Left lung (tissue), 14 donors: ENCODE measurements at places on chromosomes 11 and 22. TPM values are rescaled to one million over a fixed set of nuclear protein-coding genes. Genes with fewer than 3 reads are reported as not detected.

CARD16 gene
- 56.3 TPM for total RNA-seq

IL17REL gene
- not detected for total RNA-seq

PRR5L gene
- total RNA-seq: 22.2 TPM

KLHL35 gene
- total RNA-seq: 2.1 TPM

DEFB131B gene
- not detected for total RNA-seq

DNA sequence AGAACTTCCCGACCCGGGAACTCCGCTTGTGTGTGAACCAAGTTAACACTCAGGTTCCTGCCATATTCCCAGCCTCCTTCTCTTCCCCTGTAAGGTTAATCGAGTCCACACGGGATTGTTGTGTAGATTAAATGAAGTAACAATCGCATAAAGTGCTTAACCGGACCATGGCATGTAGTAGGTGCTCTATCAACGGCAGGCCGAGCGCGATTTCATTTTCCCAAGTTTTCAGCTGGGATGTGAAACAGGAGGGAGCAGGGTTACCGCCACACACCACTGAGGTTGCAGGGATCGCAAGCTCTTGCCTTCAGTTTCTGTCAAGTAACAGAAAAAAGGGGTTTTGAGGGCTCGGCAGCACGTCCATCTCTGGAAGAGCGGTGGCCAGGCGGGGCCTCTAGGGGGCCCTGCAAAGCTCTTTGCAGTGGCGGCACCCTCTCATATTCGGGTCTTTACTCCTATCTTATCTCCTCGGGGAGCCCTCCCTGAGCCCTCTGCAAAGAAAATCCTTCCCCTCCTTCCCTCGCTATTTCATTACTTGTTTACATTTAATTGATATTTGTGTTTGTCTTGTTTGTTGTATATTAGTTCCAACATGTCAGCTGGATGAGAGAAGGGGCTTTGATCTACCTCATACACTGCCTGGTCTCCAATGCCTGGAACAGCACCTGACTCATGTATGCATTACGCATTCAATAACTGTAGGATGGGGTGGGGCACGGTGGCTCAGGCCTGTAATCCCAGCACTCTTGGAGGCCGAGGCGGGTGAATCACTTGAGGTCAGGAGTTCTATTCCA, 816 bp upstream of the PLEKHA7 start:
- no peak overlapping the region for H3K27ac ChIP-seq
- DNase-seq: peak; percentile 11
- no peaks in the 10 kb centered on the region for H3K36me3 ChIP-seq

GRCh38 chr22:20463324-20464095, 25.9 kb upstream of the SCARF2 start:
- H3K27ac ChIP-seq: no peak overlapping the region
- no peak for DNase-seq
- H3K4me3 ChIP-seq: no peak overlapping the region
- peaks cover 22% of the 10 kb centered on the region for H3K4me1 ChIP-seq
- no peaks in the 10 kb centered on the region for H3K36me3 ChIP-seq

DNA sequence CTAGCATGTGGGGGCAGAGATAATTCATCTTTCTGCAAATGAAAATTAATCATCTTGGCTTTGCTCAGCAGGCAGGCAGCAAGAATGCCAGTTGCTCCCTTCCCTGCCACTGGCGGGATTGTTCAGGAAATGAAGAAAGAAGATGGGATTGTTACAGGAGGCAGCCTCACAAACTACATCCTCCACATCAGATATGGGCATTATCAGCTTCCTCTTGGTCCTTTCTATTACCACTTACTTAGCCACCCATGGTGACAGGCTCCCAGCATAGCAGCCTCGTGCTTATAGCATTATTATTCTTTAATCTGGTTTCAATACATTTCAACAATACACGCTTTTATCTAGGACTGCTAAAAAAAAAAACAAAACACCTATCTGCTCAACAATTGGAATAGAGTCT, 461.6 kb upstream of the ISX start:
- H3K4me1 ChIP-seq: no peaks in the 10 kb centered on the region
- peaks cover 1% of the 10 kb centered on the region for H3K27me3 ChIP-seq
- no peak overlapping the region for H3K27ac ChIP-seq
- no peak overlapping the region for H3K4me3 ChIP-seq

GRCh38 chr11:78379039-78379670, 38.5 kb downstream of the GAB2 start:
- H3K36me3 ChIP-seq: no peaks in the 10 kb centered on the region
- H3K4me1 ChIP-seq: peaks cover 35% of the 10 kb centered on the region
- no peak for DNase-seq
- H3K27me3 ChIP-seq: no peaks in the 10 kb centered on the region
- no peak overlapping the region for H3K4me3 ChIP-seq
- no peak overlapping the region for H3K27ac ChIP-seq

DNA sequence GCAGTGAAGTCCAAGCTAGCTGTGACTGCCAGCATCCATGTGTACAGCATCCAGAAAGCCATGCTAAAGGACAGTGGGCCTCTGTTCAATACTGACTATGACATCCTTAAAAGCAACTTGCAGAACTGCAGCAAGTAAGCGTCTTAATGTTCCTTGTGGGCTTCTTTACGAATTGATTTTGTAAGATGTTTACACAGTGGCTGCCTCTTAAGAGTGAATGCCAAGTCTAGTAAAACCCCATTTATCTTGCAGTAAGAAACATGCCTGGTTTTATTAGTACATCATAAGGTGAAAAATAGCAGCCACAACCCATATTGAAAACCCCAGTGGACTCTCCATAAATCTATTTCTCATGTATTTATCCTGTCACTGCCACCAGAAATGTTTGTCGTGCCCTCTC, 20.5 kb downstream of the POLD3 start:
- peaks cover 8% of the 10 kb centered on the region for H3K4me1 ChIP-seq
- DNase-seq: no peak
- no peaks in the 10 kb centered on the region for H3K27me3 ChIP-seq
- H3K36me3 ChIP-seq: peaks cover 49% of the 10 kb centered on the region

- H3K27ac ChIP-seq: no peak overlapping the region
- peaks cover 56% of the 10 kb centered on the region for H3K4me1 ChIP-seq
- DNase-seq: no peak
- no peaks in the 10 kb centered on the region for H3K27me3 ChIP-seq
Measured at GRCh38 chr11:130078080-130078479, 8.4 kb downstream of the APLP2 start.

DNA sequence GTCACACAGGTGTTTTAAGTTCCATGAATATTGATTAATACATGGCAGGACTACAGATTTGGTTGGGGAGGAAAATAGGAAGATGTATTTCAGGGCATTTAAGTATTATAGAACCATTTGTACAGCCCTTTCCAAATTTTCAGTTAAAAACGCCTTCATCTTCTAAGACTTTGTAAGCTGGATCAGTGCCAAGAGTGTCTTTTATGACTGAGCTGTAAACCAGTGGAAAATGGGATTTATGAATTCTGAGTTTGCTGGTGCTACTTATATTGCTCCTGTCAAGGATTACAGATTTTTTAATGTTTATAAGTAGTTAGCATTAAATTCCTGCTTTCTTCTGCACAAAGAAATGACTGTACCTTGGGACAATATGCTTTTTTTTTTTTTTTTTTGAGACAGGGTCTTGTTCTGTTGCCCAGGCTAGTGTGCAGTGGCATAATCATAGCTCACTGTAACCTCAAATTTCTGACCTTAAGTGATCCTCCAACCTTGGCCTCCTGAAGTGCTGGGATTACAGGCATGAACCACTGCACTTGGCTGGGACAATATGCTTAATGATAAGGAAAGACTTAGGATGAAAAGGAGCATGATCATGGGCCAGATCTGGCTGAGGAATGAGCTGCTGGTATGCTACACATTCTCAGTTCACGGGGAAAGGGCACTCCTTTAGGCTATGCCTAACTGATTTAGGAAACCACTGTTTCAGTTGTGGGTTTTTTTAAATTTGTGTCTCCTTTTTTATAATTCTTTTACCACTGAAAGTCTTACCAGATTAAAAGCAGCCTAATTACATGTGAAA, 113.6 kb upstream of the MTNR1B start:
- DNase-seq: no peak
- H3K27me3 ChIP-seq: no peaks in the 10 kb centered on the region
- no peaks in the 10 kb centered on the region for H3K4me1 ChIP-seq
- no peak overlapping the region for H3K27ac ChIP-seq
- no peaks in the 10 kb centered on the region for H3K36me3 ChIP-seq

- no peaks in the 10 kb centered on the region for H3K36me3 ChIP-seq
- H3K27me3 ChIP-seq: no peaks in the 10 kb centered on the region
- H3K4me1 ChIP-seq: peaks cover 4% of the 10 kb centered on the region
- no peak overlapping the region for H3K4me3 ChIP-seq
Measured at GRCh38 chr11:9754010-9754471, 90.2 kb downstream of the SWAP70 start.
